Activated naive CD8-positive, alpha-beta T cell treated with anti-CD3 and anti-CD28 coated beads for 36 hours (primary cell): ENCODE measurements at places on chromosomes 2 and 18. TPM values are rescaled to one million over a fixed set of nuclear protein-coding genes. Genes with fewer than 3 reads are reported as not detected.

- H3K36me3 ChIP-seq, result no peaks in the 10 kb centered on the region
- DNase-seq, result no peak
- H3K4me1 ChIP-seq, result peaks cover 25% of the 10 kb centered on the region
- no peak overlapping the region for H3K4me3 ChIP-seq
- no peak overlapping the region for H3K27ac ChIP-seq
Measured at GRCh38 chr2:203650860-203651613, 55.4 kb upstream of the CD28 start.

DNA sequence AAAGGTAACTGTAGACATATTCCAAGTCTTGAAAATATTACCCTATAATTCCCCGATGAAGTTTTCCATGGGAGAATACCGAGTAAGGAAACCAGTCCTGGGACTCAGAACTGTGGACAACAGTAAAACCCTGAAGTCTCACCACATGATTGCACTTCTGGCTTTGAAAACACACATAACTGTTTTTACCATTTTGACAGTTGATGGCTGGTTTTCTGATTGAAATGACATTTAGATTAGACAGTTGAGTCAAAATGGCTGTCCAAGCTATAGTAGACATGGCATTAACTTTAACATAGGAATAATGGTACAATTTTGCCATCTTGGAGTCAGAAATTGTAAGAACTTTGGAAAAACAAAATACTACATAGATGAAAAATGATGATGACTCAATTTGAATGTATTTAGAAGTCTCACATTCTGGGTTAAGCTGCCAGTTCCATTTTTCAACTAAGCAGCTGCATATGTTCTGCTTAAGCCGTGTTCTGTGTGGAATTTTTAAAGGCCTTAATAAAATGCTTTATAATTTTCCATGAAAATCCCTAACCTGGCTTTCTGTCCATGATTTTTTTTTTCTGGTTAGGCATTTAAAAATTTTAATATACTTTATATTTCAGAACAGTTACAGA, 38.3 kb upstream of the WIPF1 start:
- DNase-seq, result no peak
- H3K27ac ChIP-seq, result peak overlapping the region; percentile 94
- no peaks in the 10 kb centered on the region for H3K27me3 ChIP-seq
- H3K4me1 ChIP-seq, result peaks cover 47% of the 10 kb centered on the region
- peaks cover 37% of the 10 kb centered on the region for H3K36me3 ChIP-seq
- peak overlapping the region; percentile 83 for H3K4me3 ChIP-seq

DNA sequence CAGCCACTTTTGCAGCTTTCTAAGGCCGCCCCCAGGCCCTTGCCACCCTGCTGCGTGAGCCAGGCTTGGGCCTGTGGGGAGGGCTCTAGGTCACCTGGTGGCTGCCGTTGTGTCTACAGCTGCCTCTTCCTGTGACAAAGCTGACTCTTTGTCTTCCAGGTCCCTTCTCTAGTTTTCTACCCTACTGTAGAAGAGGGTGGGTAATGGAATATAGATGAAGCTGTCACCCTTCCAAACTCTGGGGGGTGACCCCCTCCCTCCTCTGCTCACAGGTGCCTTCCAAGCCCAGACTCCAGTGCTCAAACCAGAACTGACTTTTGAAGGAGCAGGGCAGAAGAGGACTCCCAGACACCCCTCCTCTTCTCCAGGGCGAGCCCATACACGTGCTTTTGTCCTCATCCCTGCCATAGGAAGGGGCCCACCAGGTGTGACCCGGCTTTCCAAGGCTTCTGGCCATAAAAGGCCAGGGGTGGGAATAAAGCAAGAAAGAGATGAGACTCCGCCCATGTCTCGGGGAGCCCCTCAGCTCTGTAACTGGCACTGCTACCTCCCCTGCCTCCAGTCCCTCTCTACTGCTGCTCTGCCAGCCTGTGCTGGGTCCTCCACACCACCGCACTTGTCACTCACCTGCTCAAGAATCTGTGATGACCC, 17.9 kb upstream of the SDC1 start:
- peaks cover 3% of the 10 kb centered on the region for H3K4me1 ChIP-seq
- H3K27ac ChIP-seq, result no peak overlapping the region
- no peak for DNase-seq
- H3K36me3 ChIP-seq, result peaks cover 21% of the 10 kb centered on the region

GRCh38 chr2:75277111-75277510, 77.8 kb upstream of the TACR1 start:
- peaks cover 68% of the 10 kb centered on the region for H3K36me3 ChIP-seq
- H3K4me3 ChIP-seq, result no peak overlapping the region
- H3K4me1 ChIP-seq, result no peaks in the 10 kb centered on the region
- H3K27ac ChIP-seq, result no peak overlapping the region

DNA sequence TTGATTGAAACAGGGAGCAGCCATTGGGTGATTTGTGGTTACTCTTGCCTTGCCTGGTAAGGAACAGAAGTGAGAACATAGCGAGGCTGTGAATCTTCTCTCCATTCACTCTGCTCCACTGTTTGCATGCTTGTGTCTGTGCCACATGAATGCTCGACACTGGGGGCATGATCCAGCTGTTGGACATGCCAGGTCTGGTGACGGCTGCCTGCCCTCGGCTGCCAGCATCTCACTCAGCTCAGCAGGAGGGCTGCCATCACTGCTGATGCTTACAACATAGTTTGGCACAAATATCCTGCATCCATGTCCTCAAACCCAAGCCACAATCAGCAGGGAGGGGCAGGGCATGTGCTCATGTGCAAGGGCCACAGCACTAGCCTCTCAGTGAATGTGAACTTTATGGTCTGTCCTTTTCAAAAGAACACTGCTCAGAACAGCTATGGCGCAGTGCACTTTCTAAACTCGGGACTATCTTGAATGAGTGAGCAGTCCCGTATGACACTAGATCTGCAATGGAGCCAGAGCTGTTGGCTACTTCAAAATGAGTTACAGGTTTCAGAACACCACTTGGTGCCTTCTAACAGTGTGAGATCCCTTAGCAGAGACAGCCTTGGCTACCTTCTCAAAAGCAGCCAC, 126.3 kb downstream of the NRP2 start:
- H3K36me3 ChIP-seq, result no peaks in the 10 kb centered on the region
- no peaks in the 10 kb centered on the region for H3K27me3 ChIP-seq
- DNase-seq, result no peak
- H3K27ac ChIP-seq, result no peak overlapping the region
- H3K4me1 ChIP-seq, result no peaks in the 10 kb centered on the region

GRCh38 chr18:37483221-37483971, 82.2 kb downstream of the CELF4 start:
- no peak overlapping the region for H3K27ac ChIP-seq
- peaks cover 72% of the 10 kb centered on the region for H3K27me3 ChIP-seq
- no peak for DNase-seq
- peaks cover 7% of the 10 kb centered on the region for H3K4me1 ChIP-seq
- no peaks in the 10 kb centered on the region for H3K36me3 ChIP-seq

DNA sequence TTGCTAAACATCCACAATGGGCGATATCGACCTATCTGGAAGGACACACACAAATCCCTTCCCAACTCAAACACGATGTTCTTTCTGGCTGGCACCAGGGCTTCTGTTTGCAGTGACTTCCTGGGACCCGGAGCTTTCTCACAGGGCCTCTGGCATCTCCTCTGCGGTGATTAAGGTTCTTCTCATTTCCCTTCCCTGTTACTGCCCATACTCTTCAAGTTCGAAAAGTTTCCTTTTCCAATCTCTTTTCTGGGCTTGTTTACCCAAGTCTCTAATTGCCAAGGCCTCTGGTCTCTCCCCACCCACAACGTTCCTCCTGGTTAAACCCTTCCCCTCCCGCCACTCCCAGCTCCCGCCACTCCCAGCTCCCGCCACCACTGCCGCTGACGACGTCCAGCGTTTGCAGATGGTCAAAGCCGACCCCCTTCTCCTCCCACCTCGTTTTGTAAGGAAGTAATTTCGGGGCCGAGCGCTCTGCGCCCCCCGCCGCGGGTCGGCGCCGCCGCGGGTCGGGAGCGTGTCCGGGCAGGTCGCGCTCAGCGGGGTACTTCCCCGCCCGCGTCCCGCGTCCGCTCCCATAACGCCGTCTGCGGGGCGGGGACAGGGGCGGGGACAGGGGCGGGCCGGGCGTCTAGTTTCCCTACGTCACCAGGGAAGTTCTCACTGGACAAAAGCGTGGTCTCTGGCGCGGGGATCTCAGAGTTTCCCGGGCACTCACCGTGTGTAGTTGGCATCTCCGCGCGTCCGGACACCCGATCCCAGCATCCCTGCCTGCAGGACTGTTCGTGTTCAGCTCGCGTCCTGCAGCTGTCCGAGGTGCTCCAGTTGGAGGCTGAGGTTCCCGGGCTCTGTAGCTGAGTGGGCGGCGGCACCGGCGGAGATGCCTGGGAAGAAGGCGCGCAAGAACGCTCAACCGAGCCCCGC, at the start of gene PMAIP1:
TSS of gene PMAIP1 (plus strand) at position 699 of the 924 bp plus-strand sequence. CDS start at position 881, 182 bp downstream.
- H3K27ac ChIP-seq, result peak within 1 kb of the TSS; percentile 99
- H3K4me3 ChIP-seq, result peak within 1 kb of the TSS; percentile 98
- DNase-seq, result peak; percentile 88
- H3K27me3 ChIP-seq, result peaks cover 5% of the 10 kb centered on the region
- H3K36me3 ChIP-seq, result peaks cover 46% of the 10 kb centered on the region

DNA sequence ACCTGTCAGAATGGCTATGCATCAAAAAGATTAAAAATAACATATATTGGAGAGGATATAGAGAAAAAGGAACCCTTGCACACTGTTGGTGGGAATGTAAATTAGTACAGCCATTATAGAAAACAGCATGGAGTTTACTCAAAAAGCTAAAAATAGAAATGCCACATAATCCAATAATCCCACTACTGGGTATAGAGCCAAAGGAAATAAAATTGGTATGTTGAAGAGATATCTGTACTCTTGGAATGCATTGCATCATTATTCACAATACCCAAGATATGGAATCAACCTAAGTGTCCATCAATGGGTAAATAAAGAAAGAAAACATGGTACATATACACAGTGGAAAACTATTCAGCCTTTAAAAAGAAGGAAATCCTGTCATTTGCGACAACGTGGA, 77.2 kb downstream of the C1D start:
- no peaks in the 10 kb centered on the region for H3K4me1 ChIP-seq
- H3K4me3 ChIP-seq, result no peak overlapping the region
- no peak for DNase-seq

DNA sequence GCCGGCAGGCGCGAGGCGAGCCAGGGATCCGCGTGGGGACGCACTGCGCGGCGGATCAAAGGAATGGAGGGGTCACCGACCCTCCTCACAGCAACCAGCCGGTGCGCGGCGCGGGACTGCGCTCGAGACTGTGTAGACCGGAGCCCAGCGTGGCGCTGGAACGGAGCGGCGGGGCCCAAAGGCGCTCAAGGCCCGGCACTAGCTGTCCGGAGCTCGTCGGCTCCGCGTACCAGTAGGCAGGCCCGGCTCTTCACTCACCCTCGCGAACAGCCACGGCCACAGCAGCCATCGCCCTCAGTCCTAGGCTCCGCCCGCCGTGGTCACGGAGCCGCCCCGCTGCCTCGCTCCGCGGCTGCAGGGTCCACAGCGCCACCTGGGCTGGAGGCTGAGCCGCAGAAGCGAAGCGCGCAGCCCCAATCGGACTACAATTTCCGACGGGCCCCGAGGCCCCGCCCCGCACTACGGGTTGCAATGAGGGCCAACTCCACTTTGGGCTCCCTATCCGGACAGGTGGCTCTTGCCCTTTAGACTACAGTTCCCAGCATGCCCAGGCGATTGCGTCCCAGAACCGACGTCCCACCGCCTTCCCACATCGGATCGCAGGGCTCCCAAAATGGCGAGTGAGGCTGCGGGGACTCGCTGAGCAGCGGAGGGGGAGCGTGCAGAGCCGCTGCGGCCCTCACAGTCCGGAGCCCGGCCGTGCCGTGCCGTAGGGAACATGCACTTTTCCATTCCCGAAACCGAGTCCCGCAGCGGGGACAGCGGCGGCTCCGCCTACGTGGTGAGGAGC, at the start of the genes EIF2B4 and SNX17:
TSS of gene EIF2B4 (minus strand) at position 313 of the 790 bp plus-strand sequence. CDS start at position 289, 24 bp downstream.
TSS of gene SNX17 (plus strand) at position 591 of the 790 bp plus-strand sequence. CDS start at position 719, 128 bp downstream.
- H3K36me3 ChIP-seq, result peaks cover 38% of the 10 kb centered on the region
- peak; percentile 100 for DNase-seq
- H3K4me1 ChIP-seq, result peaks cover 40% of the 10 kb centered on the region
- H3K27ac ChIP-seq, result peak within 1 kb of the TSS; percentile 93
- H3K27me3 ChIP-seq, result no peaks in the 10 kb centered on the region

GRCh38 chr2:20617081-20617575, 33.8 kb downstream of the HS1BP3 start:
- H3K27ac ChIP-seq, result no peak overlapping the region
- H3K36me3 ChIP-seq, result peaks cover 2% of the 10 kb centered on the region
- H3K27me3 ChIP-seq, result no peaks in the 10 kb centered on the region
- no peak overlapping the region for H3K4me3 ChIP-seq
- no peak for DNase-seq

DNA sequence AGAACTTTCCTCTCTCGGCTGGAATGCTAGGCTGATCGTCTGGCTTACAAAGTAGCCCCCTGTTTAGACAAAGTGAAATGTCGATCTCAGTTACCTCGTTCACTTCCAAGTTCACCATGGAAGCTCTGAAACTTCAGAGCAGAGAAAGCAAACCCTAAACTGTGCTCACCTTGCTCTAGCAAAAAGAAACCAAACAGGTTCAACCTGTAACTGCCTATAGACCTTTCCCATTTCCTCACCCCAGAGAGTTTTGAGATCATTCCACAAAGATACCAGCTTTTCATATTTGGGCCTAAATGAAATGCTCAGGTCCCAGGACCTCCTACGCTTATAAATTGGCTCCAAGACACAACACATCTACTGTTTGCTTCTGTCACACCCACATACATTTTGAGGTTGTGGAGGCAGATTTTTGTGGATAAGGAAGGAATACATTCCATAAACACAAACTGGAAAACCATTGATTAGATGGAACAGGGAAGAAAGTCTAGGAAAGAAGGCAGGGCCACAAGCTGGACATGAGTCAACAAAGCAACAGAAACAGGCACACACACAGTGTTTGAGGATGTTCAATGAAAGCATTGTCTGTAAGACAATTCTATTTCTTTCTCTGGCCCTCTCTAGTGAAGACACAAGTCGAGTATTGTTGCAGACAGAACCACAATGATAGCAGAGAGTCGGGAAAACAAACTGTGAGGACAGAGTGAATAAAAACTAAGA, 52.8 kb upstream of the TGIF1 start:
- DNase-seq, result no peak
- no peak overlapping the region for H3K4me3 ChIP-seq
- peaks cover 3% of the 10 kb centered on the region for H3K27me3 ChIP-seq
- H3K27ac ChIP-seq, result no peak overlapping the region
- no peaks in the 10 kb centered on the region for H3K4me1 ChIP-seq

DNA sequence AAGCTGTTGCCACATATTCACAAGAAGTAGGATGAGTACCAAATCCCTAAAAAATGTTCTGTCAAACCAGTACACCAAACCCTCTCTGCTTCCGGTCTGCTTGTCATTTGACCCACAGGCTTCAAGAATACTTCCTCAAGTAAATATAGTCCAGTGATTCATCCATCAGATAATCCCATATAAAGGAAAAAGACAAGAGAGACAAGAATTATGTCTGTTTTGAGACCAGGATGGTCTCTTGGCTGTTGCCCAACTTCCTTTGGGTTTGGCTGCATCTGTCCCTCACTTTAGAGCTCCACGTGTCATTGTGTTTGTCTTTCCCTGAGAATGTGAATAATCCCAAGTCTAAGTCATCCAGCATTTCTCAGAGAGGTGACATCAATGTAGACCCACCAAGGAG, 91.5 kb upstream of the NRP2 start:
- no peak for DNase-seq
- no peaks in the 10 kb centered on the region for H3K36me3 ChIP-seq
- H3K4me1 ChIP-seq, result no peaks in the 10 kb centered on the region
- H3K4me3 ChIP-seq, result no peak overlapping the region

Gene TMBIM1
- total RNA-seq, result 52.2 TPM

Gene SLC11A1
- total RNA-seq, result 0.08 TPM

Gene SPP2
- total RNA-seq, result not detected

Gene RGPD4
- total RNA-seq, result 0.64 TPM

Gene TMEM37
- not detected for total RNA-seq
